ENCODE measurements at places on chromosomes 13 and 19.

- DNase-seq = no peak
Measured at GRCh38 chr13:41224113-41225110, 30.0 kb upstream of the KBTBD7 start.

DNA sequence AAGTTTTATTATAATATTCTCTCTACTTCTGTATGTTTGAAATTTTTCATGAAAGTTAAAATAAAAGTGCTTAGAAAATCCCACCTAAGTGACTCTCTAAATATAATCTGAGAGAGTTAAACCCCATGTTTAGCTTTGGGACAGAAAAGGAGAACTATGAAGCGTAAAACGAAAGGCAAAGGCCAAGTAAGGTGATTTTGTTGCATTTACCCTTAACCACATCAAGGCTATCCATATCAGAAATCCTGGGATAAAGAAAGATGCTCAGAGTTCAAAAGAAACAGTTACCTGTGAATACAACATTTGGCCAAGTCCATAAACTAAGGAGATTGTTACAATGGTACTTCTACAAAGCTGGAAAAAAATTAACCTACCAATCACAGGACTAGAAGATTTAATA, 31.3 kb downstream of the UBL3 start:
- no peak for DNase-seq

GRCh38 chr19:43478323-43478722, 12.9 kb upstream of the LYPD3 start:
- no peak for DNase-seq

DNA sequence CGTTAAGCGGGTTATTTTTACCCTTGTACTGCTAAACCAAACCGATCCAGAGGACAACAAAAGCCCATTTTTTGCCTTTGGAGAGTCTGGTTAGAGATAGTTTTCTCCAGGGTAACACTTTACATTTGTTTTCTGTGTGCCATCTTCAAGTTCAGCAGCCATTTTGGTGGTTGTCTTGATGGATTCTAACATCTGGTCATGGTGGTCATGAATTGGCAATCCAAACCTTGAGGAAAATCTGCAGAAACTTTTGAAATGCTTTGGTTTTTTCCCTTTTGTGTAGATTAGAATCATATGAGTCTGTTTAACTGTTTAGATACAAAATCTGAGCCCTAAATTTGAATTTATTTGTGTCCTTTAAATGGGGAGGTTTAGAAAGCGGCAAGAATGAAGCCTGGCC, 16.6 kb downstream of the HNRNPM start:
- DNase-seq = no peak

- DNase-seq = no peak
Measured at GRCh38 chr13:26380930-26381329, 127.0 kb downstream of the CDK8 start.

DNA sequence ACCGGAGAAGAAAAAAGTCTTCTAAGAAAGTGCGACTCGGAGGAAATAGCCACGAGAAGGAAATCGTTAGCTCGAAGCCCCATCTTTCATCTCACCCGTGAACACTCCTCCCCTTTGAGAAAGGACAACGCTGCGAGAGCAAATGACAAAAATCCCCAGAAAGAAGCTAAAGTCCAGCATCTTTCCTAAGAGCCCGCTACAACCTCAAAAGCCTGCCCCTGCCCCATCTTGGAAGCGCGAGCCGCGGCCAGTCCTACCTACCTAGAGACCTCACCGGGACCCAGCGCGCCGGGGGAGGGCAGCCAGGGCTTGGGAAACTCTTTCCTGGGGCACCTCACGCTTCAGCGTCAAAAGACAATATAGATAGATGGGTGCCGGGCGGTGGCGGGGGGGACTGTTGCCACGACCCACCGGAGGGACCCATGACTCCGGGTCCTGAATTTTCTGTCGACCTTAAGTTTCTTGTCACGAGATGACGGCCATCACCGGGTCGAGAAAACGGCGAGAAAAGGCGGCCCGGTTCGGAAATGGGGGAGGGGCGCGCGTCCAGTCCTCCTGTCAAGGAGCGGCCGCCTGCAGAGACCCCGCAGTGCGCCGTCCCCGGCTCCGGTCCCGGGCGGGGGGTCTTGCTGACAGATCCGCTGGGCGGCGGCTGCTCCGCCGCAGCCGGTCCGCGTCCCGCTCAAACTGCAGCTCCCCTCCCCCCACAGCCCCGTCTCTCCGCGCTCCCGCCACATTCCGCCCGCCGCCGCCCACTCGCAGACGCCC, 65.9 kb downstream of the KCNRG start:
- peak; percentile 28 for DNase-seq

DNA sequence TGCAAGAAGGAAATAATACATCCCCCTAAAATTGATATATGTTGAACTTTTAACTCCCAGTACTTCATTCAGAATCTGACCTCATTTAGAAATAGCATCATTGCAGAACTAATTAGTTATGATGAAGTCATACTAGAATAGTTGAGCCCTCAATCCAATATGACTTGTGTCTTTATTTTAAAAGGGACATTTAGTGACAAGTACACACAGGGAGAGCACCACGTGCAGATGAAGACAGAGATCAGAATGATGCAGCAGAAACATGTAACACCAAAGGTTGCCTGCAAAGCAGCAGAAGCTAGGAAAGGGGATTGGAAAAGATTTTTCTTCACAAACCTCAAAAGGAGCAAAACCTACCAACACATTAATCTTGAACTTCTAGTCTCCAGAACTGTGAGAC, 2602.5 kb downstream of the PCDH9 start:
- no peak for DNase-seq

Measured in NCI-H1105 treated with DMSO at 0.1 percent for 48 hours (cell line).